ENCODE measurements at places on chromosomes 2 and 18.

DNA sequence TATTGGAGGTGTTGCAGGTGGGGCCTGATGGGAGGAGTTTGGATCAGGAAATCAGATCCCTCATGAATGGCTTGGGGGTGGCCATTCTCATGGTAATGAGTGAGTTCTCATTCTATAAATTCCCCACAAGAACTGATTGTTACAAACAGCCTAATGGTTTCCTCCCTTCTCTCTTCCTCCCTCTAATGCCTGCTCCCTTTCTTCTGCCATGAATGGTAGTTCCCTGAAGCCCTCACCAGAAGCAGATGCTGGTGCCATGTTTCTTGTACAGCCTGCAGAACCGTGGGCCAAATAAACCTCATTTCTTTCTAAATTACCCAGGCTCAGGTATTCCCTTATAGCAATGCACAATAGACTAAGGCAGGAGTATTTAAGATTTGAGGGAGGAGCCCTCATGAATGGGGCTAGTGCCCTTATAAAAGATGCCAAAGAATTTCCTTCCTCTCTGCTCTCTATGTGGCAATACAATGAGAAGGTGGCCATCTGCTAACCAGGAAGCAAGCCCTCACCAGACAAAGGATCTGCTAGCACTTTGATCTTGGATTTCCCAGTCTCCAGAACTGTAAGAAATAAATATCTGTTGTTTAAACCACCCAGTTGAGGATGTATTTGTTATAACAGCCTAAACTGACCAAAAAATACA, 251.8 kb downstream of the ZEB2 start:
- DNase-seq, result no peak

DNA sequence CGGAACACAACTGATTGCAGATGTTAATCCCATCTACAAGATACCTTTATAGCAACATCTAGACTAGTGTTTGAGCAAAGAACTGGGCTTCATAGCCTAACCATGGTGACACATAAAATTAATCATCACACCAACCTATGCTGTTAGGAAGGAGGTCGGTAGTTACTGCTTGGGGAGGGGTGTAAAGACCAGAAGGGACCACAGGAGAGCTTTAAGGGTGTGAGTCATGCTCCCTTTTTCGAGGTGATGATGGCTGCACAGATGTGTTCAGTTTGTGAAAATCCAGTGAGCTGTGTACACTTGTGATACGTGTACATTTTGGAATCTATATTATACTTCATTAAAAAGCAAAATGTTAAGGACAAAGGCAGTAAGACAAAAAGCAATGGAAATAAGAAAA, 4.6 kb upstream of the SEH1L start:
- DNase-seq, result no peak

GRCh38 chr2:23591111-23591510, 206.1 kb downstream of the KLHL29 start:
- no peak for DNase-seq

GRCh38 chr2:185374878-185375277, 363.7 kb upstream of the FSIP2 start:
- DNase-seq, result no peak

GRCh38 chr2:3661149-3661660, 3.2 kb downstream of the ALLC start:
- DNase-seq, result no peak

DNA sequence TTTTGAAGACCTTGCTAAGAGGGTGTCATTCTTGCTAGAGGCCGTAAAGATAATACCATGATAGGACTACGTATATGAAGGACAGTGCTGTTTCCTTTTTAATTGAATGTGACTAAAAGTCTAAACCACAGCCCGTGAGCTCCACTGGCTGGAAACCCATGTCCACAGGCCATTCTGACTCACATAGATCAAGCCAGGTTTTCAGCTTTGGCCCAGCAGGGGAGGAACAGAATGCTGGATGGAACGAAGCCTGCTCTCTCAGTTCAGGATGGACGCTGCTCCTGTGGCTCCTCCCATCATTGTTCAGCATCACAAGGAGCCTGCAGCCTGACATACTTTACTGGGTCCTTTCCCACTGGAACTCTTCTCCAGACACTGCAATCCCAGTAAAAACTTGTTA, 47.6 kb downstream of the ALPK2 start:
- DNase-seq, result no peak

Data from activated CD4-positive, alpha-beta T cell treated with anti-CD3 and anti-CD28 coated beads for 4 hours (primary cell).